Mammary epithelial cell (primary cell): ENCODE measurements at places on chromosomes 3 and 15.

DNA sequence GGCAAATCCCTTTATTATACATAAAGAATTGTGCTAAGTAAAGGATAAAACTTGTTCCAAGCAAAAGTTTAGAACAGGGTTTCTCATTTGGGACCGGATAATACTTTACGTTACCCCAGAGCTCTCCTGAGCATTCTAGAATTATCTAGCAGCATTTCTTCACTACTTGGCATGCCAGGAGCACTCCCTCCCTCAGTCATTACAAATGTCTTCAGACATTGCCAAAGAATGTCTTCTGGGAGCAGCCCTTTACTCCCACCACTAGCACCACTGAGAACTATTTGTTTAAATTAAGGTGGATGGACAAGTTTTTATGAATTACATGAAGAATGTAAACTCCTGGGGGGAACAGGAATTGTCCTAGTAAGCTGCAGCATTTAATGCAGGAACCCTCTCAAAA is 516.4 kb downstream of the GBE1 start:
- no peak for DNase-seq

DNA sequence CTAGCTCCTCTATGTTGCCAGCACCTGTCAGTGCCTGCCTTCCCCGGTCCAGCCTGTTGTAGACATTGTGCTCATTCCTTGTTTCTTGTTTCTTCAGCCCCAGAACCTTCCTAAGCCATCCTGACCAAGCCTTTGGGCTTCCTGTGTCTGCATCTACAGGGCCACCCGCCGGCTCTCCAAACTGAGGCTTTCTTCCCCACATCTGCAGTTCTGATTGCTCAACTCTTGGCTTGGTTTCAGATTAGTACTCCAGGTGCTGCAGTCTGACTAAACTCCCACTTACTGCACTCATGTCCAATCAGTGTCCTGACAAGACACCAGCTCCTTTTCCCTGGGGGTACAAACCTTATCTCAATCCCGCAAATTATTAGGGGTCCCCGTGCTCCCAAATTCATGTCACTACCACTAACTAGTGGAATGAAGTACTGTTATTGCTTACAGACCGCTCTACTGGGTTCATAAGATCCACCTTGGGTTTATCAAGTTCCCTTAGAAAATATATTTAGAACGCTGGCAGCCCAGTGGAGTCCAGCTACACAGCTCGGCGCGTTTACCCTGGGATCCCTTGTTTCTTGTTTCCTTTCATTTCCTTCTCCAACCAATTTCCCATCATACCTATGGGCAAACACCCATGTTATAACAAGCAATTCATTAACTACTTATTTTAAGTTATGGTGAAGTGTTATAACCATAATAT is 114.2 kb upstream of the TJP1 start:
- DNase-seq, result peak; percentile 75

DNA sequence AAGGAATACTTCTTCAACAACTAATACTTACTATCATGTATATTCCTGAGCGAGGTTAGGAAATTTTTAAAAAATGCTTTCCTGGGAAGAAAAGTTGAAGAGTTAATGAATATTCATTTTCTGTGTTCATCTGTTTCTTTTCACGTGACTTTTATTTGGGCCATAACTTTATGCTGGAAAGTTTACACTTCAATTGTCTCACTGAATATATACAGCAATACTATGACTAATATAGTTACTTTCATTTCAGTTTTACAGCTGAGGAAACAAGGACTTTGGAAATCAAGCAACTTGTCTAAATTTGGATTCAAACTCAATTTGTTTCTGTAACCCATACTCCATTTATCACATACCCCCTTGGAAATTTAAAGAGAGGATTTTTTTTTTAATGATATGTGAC is 894.2 kb downstream of the ROBO1 start:
- peak; percentile 29 for DNase-seq

GRCh38 chr3:196081834-196082618 is at the start of gene TFRC:
TSS of gene TFRC (minus strand) at chr3:196082090. CDS start at chr3:196077099, 4,991 bp downstream.
- DNase-seq, result peak; percentile 90

- peak; percentile 81 for DNase-seq
These were observed 187.7 kb upstream of the CMC1 start for GRCh38 chr3:28053759-28054158.

GRCh38 chr15:64742921-64743320 is 32.5 kb downstream of the RBPMS2 start:
- DNase-seq, result no peak

- peak; percentile 72 for DNase-seq
These were observed 109.6 kb upstream of the LMOD3 start for GRCh38 chr3:69231929-69232440.

- no peak for DNase-seq
These were observed 2.6 kb downstream of the LHFPL4 start for GRCh38 chr3:9550999-9551398.

- DNase-seq, result no peak
These were observed 226.8 kb downstream of the PLCL2 start for GRCh38 chr3:17111586-17111985.

GRCh38 chr15:90718232-90718631 is 1.1 kb downstream of the BLM start:
- DNase-seq, result no peak

- no peak for DNase-seq
These were observed 69.0 kb downstream of the ARHGAP31 start for GRCh38 chr3:119362940-119363725.

DNA sequence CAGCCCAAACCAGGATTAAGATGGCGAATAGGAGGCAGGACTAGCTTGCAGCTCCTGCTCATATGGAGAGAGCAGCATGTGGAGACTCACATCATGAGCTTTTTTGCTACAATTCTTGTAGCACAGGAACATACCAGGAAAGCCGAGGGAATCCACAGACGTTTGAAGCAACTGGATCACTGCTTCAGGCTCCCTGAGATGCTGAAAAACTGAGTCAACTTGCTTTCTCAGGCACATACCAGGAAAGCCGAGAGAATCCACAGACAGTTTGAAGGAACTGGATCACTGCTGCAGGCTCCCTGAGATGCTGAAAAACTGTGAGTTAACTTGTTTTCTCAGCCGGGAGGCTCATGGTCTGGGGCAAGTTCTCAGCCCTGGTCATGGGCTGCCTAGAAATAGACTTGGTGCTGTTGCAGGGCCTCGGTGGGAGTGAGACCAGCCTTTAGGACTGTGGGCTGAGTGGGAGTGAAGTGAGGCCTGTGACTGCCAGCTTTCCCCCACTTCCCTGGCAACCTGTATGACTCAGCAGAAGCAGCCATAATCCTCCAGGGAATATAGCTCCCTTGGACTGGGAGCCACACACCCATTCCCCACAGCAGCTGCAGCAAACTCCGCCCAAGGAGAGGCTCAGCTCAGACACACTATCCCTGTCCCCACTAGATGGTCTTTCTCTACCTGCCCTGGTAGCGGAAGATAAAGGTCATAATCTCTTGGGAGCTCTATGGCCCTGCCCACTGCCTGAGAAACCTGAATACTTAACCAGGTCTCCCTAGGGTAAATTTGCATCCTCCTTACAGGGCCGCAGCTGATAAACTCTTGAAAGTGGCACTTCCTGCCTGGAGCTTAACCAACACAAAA is 51.9 kb upstream of the PFN2 start:
- peak; percentile 10 for DNase-seq

GRCh38 chr3:8856721-8857120 is 87.3 kb upstream of the OXTR start:
- DNase-seq, result no peak
